Glutamatergic neuron (in vitro differentiated cells): ENCODE measurements at places on chromosomes 2 and 18. TPM values are rescaled to one million over a fixed set of nuclear protein-coding genes. Genes with fewer than 3 reads are reported as not detected.

GRCh38 chr2:138058427-138058826, 94.2 kb downstream of the HNMT start:
- H3K27ac ChIP-seq: no peak overlapping the region
- no peaks in the 10 kb centered on the region for H3K36me3 ChIP-seq
- H3K4me1 ChIP-seq: no peaks in the 10 kb centered on the region

GRCh38 chr18:10400534-10401307, 53.7 kb upstream of the APCDD1 start:
- H3K4me1 ChIP-seq: peaks cover 42% of the 10 kb centered on the region
- peak overlapping the region; percentile 13 for H3K4me3 ChIP-seq
- H3K27me3 ChIP-seq: peaks cover 5% of the 10 kb centered on the region
- H3K27ac ChIP-seq: peak overlapping the region; percentile 41
- no peaks in the 10 kb centered on the region for H3K36me3 ChIP-seq

- no peak for DNase-seq
- no peaks in the 10 kb centered on the region for H3K36me3 ChIP-seq
- H3K27ac ChIP-seq: no peak overlapping the region
Observed at GRCh38 chr2:149873936-149874335, 286.4 kb upstream of the MMADHC start.

Gene BOLL
- total RNA-seq: not detected

Gene VWC2L
- total RNA-seq: 0.15 TPM

- DNase-seq: no peak
- H3K4me1 ChIP-seq: peaks cover 36% of the 10 kb centered on the region
- no peaks in the 10 kb centered on the region for H3K27me3 ChIP-seq
- H3K4me3 ChIP-seq: no peak overlapping the region
- H3K27ac ChIP-seq: peak overlapping the region; percentile 48
Observed at GRCh38 chr2:191228861-191229260, 16.3 kb upstream of the MYO1B start.

Gene NOTO
- not detected for total RNA-seq
